ENCODE measurements at places on chromosomes 16 and 17.

- no peak for DNase-seq
Measured at GRCh38 chr17:80442764-80443163, 27.8 kb downstream of the ENDOV start.

DNA sequence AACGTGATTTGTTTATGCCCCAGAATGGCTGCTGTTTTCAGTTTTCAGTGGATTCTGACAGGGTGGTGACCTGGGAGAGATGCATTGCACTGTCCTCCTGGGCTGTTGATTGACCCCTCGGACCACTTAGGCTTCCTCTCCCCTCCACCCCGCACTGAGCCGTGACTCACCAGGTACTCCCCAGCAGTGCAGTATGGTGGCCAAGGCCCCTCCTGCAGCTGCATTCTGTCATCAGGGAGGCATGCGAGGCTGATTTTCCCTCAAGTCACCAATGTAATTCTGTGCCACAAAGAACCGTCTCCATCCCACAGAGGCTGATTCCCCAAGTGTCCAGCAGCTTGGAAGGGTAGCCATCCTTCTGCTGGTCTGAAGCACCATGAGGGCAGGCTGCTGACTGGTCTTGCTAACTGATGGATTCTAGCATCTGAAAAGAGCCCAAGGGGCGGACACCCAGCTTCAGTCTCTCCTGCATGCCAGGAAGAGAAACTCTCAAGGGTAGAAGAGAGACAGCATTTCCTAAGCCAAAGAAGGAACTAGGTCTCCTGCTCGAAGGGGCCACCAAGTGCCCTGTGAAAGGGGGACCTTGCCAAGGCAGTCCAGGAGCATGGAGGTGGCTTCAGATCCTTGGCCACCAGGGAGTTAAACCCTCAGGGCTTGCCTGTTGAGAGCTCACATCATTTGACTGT, 148.1 kb downstream of the SOCS1 start:
- no peak for DNase-seq

DNA sequence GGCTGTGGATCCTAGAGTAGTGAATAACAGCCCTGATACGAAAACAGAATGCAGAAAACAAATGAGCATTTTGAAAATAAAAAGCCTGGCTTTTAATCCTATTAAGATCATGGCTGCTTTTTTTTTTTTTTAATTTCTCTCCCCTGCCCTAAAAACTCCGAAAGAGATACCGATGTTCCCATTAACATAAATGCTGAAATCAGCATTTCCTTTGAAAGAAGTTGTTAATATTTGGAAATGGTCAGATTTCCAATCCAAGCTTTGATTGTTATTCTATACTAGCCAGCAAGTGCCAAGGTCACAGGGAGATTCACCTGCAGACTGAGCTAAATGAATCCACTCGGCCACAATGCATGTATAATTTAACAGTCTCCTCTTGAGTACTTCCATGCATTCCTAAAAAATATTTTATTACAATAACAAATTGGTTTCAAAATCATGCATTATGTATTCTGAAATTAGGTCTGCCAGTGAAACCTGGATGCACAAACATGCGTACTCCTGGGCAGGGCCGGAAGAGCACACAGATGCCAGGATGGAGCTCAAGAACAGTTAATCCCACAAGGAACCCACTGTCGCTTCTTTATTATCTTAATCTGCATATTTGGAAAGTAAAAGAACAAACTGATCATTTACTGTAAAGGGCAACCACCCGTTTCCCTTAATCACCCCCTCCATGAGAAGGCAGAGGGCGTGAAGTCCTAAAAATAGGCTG, 521.5 kb upstream of the ZFHX3 start:
- no peak for DNase-seq

DNA sequence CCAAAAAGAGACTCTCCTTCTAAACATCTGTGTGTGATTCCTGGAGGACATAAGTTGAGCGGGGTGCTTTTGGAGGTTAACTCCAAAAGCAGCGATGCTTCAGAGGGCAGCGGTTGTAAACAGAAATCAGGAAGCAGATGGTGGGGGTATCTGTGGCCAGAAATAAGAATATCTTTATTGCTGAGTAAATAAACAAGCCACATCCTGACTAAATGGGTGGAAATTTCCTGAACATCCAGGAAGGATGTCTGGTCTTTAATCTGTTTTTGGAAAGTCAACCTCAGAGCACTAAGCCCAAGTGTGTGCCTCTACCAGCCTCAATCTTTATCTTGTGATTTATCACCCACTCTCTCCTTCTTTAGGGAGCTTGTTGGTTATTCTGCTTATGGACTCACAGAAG, 123.3 kb downstream of the CDH13 start:
- no peak for DNase-seq

DNA sequence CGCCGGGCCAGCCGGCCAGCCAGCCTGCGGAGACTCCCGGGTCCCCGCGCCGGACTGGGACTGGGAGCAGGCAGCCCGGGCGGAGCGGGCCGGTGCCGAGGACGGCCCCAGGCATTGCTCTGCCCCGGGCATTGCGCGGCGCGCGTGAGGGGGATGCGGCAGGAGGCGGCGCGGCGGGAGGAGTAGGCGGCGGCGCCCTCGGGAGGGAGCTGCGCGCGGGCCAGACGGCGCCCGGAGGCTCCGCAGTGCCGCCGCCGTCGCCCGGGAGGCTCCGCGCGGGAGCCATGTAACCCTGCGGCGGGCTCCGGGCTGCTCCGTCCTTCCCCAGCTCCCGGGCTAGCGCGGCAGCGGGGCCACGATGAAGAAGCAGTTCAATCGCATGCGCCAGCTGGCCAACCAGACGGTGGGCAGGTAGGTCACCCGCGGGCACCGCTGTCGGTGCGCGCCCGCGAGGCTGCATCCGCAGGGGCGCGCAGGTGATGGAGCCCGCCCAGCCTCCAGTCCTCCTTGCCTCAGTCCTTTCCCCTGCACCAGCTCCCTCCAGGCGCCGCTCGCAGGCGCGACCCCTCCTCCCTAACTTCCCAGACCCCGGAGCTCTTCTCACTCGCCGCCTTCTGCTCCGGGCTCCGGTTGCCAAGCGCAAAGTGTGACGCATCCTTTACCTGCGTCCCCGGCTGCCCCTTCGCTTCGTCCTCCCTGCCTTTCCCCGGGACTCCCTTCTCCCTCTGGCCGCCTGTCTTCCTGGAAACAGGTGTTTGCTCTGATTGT, at the start of gene ARHGAP44:
TSS of gene ARHGAP44 (plus strand) at position 18 of the 768 bp plus-strand sequence. CDS start at position 359, 341 bp downstream.
- DNase-seq = peak; percentile 41

DNA sequence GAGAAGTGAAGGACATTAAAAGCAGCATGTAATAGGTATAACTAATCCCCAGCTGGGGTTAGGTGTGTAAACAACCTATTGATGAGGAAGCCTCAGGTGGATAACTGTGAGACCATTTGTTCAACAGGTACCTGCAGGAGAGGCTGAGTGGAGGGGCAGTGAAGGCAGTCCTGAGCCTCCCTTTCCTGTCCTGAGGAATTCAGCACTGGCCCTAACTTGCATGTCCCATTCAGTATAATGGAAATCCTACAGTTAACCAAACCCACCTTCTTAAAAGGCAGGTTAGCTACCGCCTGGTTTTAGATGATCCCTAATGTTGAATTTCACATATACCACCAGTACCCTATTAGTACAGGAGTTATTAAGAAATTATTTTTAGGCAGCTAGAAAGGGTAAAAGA, 225.9 kb upstream of the GOT2 start:
- no peak for DNase-seq
